ENCODE measurements at places on chromosomes 4 and X.

- DNase-seq, result peak; percentile 76
Measured at GRCh38 chr4:48341776-48342605, 662 bp downstream of the SLAIN2 start.

DNA sequence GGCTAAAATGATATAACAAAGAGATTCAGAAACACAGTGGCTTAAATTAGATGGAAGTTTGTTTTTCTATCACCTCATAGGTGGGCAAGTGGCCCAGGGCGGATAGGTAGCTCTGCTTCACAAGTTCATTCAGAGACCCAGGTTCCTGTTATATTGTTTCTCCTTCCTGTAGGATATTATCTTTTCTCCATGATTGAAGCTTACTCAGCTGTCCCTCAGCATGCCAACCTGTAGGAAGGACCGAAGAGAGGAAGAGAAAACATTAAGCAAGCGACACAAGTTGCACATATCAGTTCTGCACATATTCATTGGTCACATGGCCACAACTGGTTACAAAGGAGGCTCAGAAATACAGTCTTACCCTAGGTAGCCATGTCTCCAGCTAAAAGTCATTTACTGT lies 6.9 kb downstream of the KLHL5 start:
- no peak for DNase-seq

- DNase-seq, result no peak
Measured at GRCh38 chr4:137668885-137669545, 136.7 kb upstream of the PCDH18 start.

- DNase-seq, result no peak
Measured at GRCh38 chr4:80387390-80388283, 52.1 kb downstream of the CFAP299 start.

- DNase-seq, result peak; percentile 82
Measured at GRCh38 chrX:106898462-106898861, 4.7 kb downstream of the RIPPLY1 start.

DNA sequence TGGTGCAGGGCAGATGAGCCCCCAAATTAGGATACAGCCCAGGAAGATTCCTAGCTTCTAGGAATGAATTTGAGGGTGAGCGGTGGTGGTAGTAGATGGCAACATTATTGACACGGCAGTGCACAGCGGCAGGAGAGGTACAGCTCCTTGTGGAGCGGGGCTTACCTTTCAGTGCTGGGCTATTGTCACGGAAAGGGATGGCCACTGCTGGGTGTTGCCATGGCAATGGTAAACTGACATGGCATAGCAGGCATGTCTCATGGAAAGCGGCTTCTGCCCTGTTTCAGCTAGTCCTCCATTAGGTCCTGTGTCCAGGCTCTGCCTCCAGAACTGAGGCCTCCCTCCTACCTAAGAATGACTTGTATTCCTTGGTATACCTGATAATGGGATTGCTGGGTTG lies 81.8 kb upstream of the WDR1 start:
- no peak for DNase-seq

GRCh38 chrX:7280520-7280919 lies 132.6 kb upstream of the PUDP start:
- no peak for DNase-seq

GRCh38 chr4:184514121-184514988 lies 40.0 kb upstream of the IRF2 start:
- no peak for DNase-seq

- no peak for DNase-seq
Measured at GRCh38 chrX:47247206-47247998, 14.6 kb downstream of the USP11 start.

GRCh38 chrX:24167719-24168472 lies 18.4 kb downstream of the ZFX start:
- DNase-seq, result peak; percentile 84

GRCh38 chr4:79255793-79256192 lies 70.1 kb downstream of the NAA11 start:
- no peak for DNase-seq

DNA sequence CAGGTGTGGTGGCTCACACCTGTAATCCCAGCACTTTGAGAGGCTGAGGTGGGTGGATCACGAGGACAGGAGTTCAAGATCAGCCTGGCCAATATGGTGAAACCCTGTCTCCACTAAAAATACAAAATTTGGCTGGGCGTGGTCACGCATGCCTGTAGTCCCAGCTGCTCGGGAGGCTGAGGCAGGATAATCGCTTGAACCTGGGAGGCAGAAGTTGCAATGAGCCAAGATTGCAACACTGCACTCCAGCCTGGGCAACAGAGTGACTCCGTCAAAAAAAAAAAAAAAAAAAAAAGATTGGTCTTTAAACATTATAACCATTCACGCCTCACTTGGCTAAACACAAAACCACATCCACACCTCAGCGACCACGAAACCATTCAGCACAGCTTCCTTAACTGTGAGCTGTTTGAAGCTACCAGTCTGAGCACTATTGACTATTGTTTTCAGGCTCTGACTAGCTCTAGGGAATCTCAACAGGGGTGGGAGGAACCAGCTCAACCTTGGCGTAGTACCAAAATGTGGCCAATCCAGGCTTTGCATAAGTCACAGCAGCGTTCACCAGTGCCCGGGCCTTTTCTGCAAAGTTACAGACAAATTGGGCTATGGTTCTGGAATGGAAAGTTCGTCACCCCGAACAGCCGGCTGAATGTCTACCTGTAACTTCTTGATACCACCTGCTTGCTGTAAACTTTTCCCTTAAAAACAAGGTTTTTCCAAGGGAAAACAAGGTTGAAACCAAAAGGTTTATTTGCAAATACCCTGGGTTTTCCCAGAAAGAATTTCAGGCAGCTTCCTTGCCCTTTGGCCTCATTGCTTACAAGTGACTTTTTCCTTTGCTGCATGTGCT lies 73.6 kb upstream of the DHX15 start:
- DNase-seq, result peak; percentile 76

DNA sequence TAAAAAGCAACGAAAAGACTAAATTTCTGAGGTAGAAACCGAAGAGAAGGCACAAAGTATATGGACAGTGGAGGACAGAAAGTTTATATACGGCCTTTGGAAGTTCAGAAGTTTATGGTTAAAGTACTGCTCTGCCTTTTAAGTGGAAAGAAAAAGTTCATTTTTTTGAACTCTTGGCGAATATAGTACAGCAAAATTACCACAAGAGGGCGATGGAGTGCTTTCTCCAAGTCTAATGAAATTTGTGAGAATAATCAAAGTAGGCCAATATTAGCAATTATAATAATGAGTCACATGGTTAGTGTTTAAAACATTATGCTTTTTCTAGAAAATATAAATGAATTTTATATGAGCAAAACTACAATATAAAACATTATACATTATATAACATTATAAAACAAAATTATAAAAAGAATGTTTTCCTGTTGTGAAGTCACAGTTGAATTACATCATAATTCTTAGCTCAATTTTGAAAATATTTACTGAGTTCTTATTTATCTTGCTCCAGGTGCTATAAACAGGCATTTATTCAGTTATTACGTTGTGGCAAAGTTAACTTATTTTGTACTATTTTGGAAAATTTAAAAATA lies 136.2 kb upstream of the BMPR1B start:
- peak; percentile 83 for DNase-seq

DNA sequence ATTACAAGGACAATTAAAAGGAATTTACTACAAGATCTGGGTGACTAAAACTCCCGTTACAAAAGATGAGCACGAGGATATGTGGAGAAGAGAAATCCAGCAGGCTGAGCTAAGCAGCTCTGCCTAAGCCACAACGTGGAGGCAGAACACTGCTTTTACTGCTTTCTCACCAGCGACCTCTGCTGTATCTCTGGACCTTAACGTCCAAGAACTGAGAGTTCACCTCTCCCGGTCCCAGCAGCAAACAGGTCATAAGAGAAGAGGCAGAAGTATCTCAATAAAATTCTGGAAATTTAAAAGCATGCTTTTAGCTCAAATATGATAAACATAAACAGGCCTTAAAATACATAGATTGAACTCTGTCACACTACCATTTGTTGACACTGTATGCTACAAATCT lies 81.0 kb downstream of the ADGRA3 start:
- peak; percentile 75 for DNase-seq

DNA sequence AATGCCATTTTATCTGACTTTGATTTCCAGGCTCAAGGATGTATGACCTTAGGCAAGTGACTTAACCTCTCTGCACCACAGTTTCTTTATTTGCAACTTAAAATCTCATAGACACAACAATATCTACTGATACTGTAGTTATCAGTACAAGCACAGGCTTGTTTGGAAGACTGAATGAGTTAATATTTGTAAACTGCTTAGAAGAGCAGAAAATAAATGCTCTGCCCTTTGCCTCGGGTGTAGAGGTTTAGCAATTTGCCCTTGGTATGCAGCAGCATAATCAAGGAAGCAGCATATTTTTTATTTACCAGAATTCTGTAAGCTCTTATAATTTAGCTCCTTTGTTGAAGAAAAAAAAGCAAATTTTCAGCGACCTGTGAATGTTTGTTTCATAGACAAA lies 2.9 kb upstream of the CXCL1 start:
- no peak for DNase-seq

GRCh38 chr4:184028561-184029374 lies 123.7 kb downstream of the STOX2 start:
- DNase-seq, result no peak

- DNase-seq, result no peak
Measured at GRCh38 chrX:115491766-115492165, 69.2 kb upstream of the PLS3 start.

DNA sequence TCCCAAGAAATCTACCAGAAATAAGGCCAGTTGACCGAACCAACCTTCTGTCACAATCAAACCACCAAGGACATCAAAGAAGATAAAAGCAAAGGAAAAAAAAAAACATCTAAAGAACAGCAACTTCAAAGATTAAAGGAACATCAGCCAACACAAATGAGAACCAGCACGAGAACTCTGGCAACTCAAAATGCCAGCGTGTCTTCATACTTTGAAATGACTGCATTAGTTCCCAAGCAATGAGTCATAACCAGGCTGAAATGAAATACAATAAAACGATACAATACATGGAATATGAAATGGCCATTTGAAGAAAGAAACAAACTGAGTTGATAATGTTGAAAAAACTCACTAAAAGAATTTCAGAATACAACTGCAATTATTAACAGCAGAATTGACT lies 611.6 kb upstream of the GRIA3 start:
- DNase-seq, result no peak

GRCh38 chrX:11382930-11383329 lies 89.7 kb downstream of the AMELX start:
- DNase-seq, result no peak

GRCh38 chr4:168361365-168362024 lies 42.9 kb upstream of the DDX60 start:
- DNase-seq, result no peak

DNA sequence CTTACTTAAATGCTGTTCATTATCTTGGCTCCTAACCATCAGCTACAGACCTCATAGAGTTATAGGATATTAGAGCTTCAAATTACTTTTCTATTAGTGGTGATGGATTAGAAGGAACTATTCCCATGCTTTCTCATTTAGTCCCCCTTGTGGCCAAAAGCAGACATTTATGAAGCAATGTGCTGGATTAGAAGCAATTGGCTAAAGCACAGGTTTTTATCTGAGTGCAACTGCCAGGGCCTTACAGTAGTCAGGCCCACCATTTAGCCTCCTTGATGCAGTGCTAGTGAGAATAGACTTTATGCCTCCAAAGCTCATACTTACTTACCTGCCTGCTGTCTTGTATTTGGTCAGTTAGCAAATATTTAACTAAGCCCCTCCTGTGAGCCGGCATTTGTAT lies 93.0 kb downstream of the TSPAN7 start:
- DNase-seq, result peak; percentile 66

DNA sequence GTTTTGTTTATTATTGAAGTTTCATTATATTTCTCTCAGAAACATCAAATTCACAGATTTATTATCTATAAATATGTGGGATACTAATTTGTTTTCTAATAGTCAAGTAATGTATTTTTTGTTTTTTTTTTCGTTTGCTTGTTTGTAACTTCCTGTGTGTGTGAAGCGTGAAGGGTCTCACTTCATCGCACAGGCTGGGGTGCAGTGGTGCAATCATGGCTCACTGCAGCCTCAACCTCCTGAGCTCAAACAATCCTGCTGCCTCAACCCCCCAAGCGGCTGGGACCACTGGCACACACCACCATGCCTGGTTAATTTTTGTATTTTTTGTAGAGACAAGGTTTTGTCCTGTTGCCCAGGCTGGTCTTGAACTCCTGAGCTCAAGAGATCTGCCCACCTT lies 55.1 kb downstream of the SH3RF1 start:
- no peak for DNase-seq

- no peak for DNase-seq
Measured at GRCh38 chr4:1618438-1618837, 65.7 kb downstream of the FAM53A start.

DNA sequence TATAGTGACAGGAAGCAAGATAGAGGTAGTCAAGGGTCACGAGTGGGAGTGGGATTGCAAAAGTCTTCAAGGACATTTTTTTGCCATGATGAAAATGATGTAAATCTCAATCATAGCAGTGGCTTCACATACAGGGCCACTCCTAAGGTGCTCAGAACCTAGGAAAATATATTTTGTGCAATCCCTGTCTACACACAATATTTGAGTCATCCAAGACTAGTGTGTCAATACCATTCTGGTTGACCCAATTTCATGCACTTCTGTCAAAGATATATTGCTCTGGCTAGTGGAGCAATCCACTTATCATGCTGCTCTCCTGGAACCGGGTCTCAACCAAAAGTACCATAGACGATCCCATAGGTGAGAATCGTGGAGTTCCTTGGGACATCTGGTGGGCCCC lies 24.2 kb upstream of the XPNPEP2 start:
- no peak for DNase-seq

DNA sequence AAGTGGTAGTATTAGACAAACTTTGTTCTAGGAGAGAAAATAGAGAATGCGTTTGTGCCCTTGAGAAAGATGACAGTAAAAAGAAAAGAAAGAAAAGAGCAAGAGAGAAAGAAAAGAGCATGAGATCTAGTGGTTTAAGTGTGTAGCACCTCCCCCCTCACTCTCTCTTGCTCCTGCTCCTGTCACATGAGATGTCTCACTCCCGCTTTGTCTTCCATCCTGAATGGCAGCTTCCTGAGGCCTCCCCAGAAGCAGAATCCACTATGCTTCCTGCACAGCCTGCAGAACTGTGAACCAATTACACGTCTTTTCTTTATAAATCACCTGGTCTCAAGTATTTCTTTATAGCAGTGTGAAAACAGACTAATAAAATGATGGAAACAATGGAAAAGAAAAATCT lies 499.6 kb downstream of the ACTRT1 start:
- DNase-seq, result no peak

GRCh38 chr4:113809311-113809710 lies 47.8 kb upstream of the CAMK2D start:
- peak; percentile 41 for DNase-seq

DNA sequence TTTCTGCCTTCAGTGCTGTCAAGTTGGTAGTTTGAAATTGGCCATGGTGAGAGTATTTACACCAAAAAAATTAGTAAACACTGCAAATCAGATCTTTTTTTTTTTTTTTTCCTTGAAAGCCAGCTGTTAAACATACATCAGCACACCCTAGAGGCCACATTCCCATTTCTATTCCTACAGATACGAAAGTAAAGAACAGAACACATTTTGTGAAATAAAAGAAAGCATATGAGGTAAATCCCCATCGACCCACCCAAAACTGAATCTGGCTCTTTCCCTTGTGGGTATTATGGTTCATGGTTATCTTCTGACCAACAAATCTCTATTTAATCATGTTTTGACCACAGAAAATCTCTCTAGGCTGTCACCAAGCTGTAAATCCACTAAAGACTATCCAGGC lies 41.8 kb upstream of the AP1AR start:
- DNase-seq, result no peak

All from Karpas-422 (cell line).